ENCODE measurements at places on chromosomes 3 and 15.
A peak's percentile ranks its signal among the peaks of the same experiment; 100 is the strongest.

GRCh38 chr15:76203346-76204108, 107.7 kb downstream of the ETFA start:
- no peaks in the 10 kb centered on the region for H3K4me1 ChIP-seq
- DNase-seq: no peak
- no peak overlapping the region for H3K27ac ChIP-seq
- no peak overlapping the region for H3K4me3 ChIP-seq
- H3K36me3 ChIP-seq: no peaks in the 10 kb centered on the region
- H3K27me3 ChIP-seq: no peaks in the 10 kb centered on the region

DNA sequence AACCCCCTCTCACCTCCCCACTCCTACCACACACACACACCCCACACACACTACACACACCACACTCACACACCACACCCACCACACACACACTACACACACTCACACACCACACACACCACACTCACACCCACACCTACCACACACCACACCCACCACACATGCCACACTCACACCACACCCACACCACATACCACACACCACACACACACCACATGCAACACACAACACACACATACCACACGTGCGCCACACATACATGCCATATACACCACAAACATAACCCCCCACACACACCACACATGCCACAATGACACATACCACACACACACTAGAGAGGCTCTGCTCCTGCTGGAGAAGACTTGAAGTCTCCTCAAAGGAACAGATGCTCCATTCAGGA, 5.9 kb upstream of the ITPKA start:
- peaks cover 2% of the 10 kb centered on the region for H3K27me3 ChIP-seq
- peaks cover 44% of the 10 kb centered on the region for H3K4me1 ChIP-seq
- peak overlapping the region; percentile 51 for H3K27ac ChIP-seq
- H3K36me3 ChIP-seq: peaks cover 7% of the 10 kb centered on the region

DNA sequence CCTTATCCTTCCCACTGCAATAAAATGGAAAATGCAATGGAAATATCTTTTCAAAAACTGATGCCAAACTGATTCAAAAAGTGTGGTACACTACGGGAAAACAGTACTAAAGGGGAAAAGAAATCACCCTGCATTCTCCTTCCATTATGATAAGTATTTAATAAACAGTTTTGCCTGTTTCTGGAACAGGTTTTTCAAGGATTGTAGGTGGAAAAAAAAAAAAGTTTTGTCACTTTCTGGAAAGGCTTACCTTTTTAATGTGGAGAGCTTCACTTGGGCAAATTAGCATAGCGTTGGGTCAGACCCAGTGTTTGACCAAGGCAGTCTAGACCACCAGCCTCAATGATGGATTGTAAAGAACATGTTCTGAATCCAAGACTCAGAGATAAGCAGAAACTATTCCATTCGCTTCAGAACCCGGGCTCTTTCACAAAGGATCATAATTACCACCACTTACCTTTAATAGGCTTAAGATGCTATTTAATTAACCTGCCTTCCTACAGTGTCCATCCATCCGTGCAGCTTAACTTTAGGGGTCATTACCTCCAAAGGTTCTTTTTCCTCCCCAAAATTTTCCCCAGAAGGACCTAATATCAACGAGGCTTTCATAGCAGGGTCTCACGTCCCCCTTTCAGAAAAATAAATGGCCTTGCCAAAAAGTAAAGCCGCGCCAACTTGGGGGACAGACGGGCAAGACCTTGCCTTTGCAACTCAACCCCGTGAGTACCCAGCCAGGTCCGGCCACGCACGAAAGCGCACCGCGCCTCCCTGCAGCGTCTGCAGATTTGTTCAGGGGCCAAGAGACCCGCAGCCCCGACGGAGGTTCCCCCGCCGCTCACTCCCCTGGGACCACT, 1.0 kb downstream of the DCBLD2 start:
- peaks cover 17% of the 10 kb centered on the region for H3K4me1 ChIP-seq
- H3K36me3 ChIP-seq: no peaks in the 10 kb centered on the region
- H3K27ac ChIP-seq: no peak overlapping the region

DNA sequence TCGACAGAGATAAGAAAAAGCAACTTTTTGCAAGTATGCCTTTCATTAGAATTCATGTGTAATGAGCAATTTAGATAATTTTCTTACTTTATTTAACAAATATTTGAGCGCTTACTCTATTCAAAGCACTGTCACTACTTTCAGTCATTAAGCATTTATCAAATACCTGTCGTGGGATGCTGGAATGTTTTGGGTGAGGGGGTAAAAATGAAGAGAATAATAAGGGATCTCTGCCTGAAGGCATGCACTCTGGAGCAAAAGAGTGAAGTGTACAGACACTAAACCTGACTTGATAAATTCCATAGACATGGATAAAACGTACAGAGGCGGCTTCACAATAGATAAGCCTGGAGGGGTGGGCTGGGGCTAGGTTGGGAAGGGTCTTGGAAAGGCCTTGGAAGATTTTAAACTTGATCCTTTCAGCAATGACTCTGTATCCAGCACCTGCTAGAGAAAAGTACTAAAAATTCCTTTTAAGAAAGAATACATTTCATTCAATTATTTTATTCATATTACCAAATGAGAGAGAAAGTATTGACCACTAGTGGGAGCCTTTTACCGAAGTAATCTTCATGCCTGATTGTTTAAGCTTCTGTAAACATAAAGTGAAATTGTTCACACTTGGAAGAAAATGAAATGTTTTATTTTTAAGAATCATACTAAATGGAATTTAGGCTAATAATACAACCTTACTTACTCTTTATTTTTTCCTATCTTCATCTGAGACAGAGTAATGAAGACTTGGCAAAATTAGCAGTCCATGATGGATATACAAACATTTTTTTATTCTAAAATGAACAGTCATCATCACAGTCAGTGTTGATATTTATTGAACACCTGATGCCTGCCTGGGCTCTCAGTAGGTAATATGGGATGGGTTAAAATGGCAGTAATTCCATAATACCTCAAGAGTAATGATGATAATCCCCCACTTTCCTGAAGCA, 113.2 kb downstream of the PPP2R3A start:
- no peak for DNase-seq
- no peak overlapping the region for H3K4me3 ChIP-seq
- peaks cover 5% of the 10 kb centered on the region for H3K27me3 ChIP-seq
- H3K4me1 ChIP-seq: peaks cover 2% of the 10 kb centered on the region
- no peaks in the 10 kb centered on the region for H3K36me3 ChIP-seq
- no peak overlapping the region for H3K27ac ChIP-seq

GRCh38 chr3:31358473-31359070, 174.2 kb upstream of the STT3B start:
- H3K36me3 ChIP-seq: peaks cover 1% of the 10 kb centered on the region
- no peak for DNase-seq
- H3K27me3 ChIP-seq: peaks cover 1% of the 10 kb centered on the region
- H3K4me1 ChIP-seq: peaks cover 17% of the 10 kb centered on the region
- H3K4me3 ChIP-seq: no peak overlapping the region

- H3K27ac ChIP-seq: no peak overlapping the region
- DNase-seq: no peak
- no peak overlapping the region for H3K4me3 ChIP-seq
- no peaks in the 10 kb centered on the region for H3K4me1 ChIP-seq
Observed at GRCh38 chr3:130256821-130257340, 88.6 kb upstream of the COL6A5 start.

- peaks cover 5% of the 10 kb centered on the region for H3K27me3 ChIP-seq
- DNase-seq: no peak
- H3K4me1 ChIP-seq: peaks cover 3% of the 10 kb centered on the region
- H3K4me3 ChIP-seq: no peak overlapping the region
- peaks cover 1% of the 10 kb centered on the region for H3K36me3 ChIP-seq
Observed at GRCh38 chr3:13194285-13195209, 121.3 kb upstream of the IQSEC1 start.

DNA sequence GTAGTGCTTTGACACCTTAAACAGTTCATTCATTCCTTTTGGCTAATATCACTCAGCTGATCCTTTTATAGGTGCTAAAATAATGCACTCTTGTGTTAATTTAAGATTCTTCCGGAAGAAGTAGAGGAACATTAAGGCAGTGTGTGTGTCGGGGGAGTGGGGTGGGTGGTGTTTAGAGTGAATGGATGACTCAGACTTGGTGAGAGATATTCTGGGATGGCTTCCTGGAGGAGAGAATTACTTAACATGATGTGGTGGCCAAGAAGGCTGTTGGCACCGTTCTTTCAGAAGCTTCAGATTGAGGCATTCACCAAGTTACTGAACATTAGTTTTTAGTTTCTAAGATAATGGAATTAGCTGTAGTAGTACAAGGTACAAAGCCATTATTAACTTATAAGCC, 125.6 kb upstream of the ROPN1 start:
- H3K27ac ChIP-seq: no peak overlapping the region
- H3K4me1 ChIP-seq: no peaks in the 10 kb centered on the region
- no peaks in the 10 kb centered on the region for H3K36me3 ChIP-seq
- H3K27me3 ChIP-seq: no peaks in the 10 kb centered on the region
- no peak for DNase-seq

- no peaks in the 10 kb centered on the region for H3K36me3 ChIP-seq
- no peaks in the 10 kb centered on the region for H3K4me1 ChIP-seq
- no peak for DNase-seq
- no peak overlapping the region for H3K4me3 ChIP-seq
Observed at GRCh38 chr15:52924630-52925029, 134.5 kb upstream of the ONECUT1 start.

DNA sequence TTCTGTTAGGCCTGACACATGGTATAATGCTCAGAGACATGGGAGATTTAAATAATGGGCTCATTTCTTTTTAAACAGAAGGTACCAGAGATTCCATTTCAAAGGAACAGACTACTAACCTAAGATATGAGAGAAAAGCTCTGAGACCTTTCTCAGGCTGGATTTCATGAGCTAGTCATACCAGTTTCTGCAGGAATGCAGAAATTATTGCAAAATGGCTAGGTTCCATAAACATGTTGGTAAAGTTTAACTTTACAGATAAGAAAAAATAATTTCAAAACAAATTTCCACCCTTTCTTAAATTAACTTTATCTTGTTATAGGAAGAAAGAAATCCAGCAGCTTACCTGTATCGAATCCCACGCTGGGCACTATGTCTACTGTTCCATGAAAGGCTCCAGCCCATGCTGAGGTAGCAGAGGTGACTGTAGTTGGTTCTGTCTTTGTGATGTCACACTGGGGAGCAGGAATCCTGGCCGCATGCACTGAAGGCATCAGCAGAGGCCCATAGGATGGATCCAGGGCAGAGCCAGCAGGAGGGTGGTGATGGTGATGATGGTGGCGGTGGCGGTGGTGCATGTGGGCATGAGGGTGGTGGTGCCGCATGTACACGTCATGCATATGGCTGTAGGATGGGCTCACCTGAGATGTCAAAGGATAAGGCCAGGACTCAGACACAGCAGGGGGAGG, 22.6 kb downstream of the VGLL3 start:
- no peaks in the 10 kb centered on the region for H3K27me3 ChIP-seq
- no peak overlapping the region for H3K27ac ChIP-seq
- H3K4me3 ChIP-seq: no peak overlapping the region
- no peak for DNase-seq
- H3K4me1 ChIP-seq: no peaks in the 10 kb centered on the region

GRCh38 chr3:16151109-16151508, 23.4 kb upstream of the GALNT15 start:
- peaks cover 3% of the 10 kb centered on the region for H3K4me1 ChIP-seq
- no peak for DNase-seq
- H3K27ac ChIP-seq: no peak overlapping the region

DNA sequence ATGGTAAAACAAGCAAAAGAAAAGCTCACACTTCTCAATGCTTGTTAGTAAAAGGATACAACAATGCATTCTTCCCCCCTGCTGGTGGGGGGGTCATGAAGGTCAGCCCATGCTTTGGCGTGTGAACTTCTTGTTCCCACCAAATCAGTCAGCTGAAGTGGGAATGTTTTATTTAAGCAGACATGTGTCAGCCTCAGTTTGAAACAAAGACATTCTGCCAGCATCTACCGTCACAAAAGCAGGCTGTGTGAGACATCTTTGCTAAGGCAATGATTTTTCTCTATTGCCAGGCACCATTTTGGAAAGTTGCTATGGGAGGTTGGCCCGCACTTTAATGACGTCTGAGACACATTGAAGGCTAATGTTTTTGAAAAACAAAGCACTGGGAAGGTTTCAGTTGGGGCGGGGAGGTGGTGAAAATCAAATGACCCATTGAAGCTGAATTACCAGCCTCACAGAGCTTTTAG, 206.6 kb downstream of the TLE3 start:
- H3K4me3 ChIP-seq: no peak overlapping the region
- H3K36me3 ChIP-seq: no peaks in the 10 kb centered on the region
- H3K4me1 ChIP-seq: no peaks in the 10 kb centered on the region
- no peak overlapping the region for H3K27ac ChIP-seq
- DNase-seq: no peak
- peaks cover 31% of the 10 kb centered on the region for H3K27me3 ChIP-seq

DNA sequence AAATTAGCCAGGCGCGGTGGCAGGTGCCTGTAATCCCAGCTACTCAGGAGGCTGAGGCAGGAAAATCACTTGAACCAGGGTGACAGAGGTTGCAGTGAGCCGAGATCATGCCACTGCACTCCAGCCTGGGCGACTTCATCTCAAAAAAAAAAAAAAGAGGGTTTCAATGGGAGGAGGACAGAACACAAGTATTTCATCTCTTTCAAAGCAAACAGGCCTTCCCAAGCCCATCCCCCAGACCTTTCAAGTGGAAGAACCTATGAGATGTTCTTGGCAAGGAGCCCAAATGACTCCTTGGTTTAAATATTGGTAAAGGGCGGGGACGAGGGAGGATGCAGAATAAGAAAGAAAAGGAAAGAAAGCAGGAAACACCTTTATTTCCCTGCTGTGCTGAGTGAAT, 62.2 kb upstream of the MCF2L2 start:
- no peak overlapping the region for H3K27ac ChIP-seq
- no peak for DNase-seq
- peaks cover 36% of the 10 kb centered on the region for H3K36me3 ChIP-seq
- no peaks in the 10 kb centered on the region for H3K27me3 ChIP-seq
- H3K4me3 ChIP-seq: no peak overlapping the region

DNA sequence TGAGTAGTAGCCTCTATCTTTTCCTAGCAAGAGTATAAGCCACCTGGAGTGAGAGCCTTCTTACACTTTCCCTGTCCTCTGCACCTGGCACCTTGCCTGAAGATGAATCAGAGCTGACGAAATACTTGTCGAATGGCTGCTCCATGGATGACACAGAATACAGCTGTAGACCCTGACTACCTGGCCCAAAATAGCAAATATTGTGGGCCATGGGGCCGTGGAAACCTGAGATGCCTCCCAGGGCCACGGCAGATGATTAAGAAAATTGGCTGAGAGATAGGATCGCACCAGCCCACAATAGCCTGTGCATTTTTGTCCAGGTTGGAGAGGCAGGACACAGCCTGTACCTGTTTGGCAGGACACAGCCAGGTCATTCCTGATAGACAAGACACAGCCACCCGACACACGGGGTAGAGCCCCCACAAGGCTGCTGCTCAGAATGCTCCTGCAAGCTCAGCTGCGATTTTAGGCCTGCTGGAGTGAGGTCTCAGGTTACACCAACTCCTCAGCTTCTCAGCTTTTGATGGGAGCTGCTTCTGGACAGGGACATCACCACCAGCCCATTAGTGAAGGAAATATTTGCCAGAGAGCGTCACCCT, 22.9 kb upstream of the TPM1 start:
- DNase-seq: no peak
- peaks cover 4% of the 10 kb centered on the region for H3K27me3 ChIP-seq
- no peak overlapping the region for H3K4me3 ChIP-seq
- no peak overlapping the region for H3K27ac ChIP-seq
